ENCODE measurements at places on chromosomes 1 and 21.

DNA sequence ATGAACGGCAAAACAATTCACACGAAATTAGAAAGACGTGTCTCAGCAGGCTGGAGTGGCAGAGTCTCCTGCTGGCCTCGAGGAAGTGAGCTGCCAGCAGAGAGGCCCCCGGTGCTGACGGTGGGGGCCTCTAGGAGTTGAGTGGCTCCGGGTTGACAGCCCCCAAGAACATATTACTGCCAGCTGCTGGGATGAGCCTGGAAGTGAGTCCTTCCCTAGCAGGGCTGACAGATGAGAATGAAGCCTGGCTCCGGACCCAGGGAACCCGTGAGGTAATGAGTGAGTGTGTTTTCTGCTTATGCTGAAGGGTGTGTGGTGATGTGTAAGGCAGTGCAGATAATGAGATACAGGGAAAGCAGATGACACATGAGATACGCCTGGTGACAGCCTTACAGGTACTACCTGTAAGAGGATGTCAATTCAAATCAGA lies 23.5 kb upstream of the LRRC47 start:
- DNase-seq = no peak

DNA sequence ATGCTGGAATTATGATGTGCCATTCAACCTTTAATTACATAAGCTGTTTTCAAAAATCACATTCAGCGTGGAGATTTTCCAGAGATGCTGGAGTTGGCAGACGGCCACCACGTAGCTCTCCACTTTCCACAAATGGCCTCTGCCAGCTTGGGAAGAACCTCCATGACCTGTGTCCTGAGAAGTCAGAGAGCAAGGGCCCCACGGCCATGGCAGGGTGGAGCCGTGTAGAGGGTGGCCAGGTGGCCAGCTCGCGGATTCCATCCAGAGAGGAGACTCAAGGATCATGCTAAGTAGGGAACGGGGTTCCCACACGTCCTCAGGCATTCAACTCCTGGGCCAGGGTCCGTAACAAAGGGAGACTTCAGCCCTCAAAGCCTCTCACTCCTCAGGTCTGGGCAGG lies 1.3 kb upstream of the GALE start:
- no peak for DNase-seq

- no peak for DNase-seq
Measured at GRCh38 chr1:160522622-160523345, at the start of gene SLAMF6. Gene SLAMF6 (minus strand): TSS chr1:160523255. CDS start chr1:160523192, 63 bp downstream.

GRCh38 chr1:117611894-117612483 lies 6.1 kb downstream of the TENT5C start:
- no peak for DNase-seq

- no peak for DNase-seq
Measured at GRCh38 chr1:6796095-6796494, 10.8 kb downstream of the CAMTA1 start.

DNA sequence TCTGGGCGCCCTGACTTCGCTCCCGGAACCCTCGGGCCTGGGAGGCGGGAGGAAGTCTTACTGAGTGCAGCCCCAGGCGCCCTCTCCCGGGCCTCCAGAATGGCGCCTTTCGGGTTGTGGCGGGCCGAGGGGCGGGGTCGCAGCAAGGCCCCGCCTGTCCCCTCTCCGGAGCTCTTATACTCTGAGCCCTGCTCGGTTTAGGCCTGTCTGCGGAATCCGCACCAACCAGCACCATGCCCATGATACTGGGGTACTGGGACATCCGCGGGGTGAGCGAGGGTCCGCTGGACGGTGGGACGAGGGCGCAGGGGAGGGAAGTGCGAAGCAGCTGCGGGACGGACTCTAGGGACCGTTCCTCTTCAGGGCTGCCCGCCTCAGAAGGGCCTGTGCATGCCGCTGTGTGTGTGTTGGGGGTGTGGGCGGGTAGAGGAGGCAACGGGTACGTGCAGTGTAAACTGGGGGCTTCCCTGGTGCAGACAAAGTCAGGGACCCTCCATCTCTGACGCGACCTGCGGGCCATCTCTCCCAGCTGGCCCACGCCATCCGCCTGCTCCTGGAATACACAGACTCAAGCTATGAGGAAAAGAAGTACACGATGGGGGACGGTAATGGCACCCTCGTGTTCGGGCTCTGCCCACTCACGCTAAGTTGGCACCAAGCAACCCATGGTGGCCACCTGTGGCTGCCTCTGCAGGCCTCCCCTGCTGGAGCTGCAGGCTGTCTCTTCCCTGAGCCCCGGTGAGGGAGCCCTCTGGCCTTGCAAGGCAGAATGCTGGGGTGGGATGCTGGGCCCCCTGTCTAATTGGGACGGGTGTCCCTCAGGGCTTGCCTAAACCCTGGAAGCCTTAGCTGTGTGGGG lies at the start of gene GSTM1:
Gene GSTM1, plus strand, starts transcription at position 177 of the 859 bp plus-strand sequence. Its CDS starts 57 bp downstream, at position 234.
- no peak for DNase-seq

DNA sequence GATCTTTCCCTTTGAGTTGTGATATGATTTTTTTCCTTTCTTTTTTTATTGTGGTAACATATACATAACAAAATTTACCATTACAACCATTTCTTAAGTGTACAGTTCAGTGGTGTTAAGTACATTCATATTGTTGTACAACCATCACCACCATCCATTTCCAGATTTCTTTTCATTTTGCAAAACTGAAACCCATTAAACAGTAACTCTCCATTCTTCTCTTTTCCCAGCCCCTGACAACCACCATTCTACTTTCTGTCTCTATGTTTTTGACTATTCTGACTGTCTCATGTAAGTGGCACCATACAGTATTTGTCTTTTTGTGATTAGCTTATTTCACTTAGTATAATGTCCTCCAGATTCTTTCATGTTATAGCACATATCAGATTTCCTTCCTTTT lies 30.3 kb downstream of the CEP350 start:
- no peak for DNase-seq

GRCh38 chr1:203744075-203744972 lies 20.7 kb upstream of the LAX1 start:
- DNase-seq = no peak

GRCh38 chr21:28540514-28540913 lies 452.2 kb downstream of the LTN1 start:
- DNase-seq = no peak

- DNase-seq = no peak
Measured at GRCh38 chr1:229186373-229187056, 84.4 kb upstream of the RAB4A start.

DNA sequence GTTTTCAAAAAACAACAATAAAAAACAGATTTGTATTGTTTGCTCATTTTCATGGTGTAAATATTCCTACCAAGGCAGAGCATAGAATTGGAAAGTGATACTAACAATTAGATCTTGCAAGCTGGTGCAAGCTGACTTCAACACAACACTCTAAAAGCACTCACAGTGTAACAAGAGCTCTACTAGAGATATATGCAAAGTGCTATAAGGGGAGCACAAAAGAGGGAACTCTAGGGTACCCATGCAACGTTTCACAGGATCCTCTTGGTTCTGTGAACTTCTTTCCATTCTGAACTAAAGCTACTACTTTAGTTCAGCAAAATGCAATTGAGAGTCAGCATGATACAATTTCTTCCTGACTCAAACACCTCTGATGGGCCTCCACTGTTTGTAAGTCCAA lies 78.3 kb downstream of the ATP1B1 start:
- DNase-seq = no peak

DNA sequence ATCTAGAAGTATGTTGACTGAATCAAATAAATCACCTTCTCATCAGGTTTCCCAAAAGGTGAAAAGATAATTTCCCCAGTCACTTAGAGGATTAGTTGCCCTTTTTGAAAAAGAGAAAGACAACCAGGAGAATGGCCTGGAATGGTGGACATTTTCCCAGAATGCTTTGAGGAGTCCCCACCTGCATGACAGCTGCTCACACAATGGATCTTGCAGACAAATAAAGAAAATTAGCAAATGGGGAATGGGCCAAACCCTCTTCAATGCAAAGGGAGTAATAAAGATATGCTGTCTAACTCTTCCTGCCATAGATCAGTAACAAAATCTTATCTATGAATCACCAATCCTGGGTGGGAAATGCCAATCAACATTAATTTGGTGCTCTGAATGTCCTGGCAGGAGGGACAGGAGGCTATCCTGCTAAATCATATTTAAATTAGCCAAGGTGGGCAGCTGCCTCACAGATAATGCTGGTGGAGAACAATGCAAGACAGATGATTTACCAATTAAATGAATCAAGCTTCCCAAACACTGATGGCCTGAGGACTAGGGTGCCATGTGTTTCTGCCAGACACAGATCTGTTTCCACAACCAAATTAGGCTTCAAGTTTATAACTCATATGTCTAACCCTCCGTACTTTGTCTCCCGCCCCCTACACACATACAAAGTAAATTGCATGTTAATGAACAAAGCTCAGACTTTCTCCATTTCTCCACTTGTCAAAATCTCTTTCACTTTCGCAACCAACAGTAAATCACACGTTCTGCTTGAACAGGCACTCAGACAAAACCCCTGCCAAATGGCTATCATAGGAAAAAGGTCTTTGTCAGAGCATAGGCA lies 488.0 kb upstream of the PLXNA2 start:
- no peak for DNase-seq

DNA sequence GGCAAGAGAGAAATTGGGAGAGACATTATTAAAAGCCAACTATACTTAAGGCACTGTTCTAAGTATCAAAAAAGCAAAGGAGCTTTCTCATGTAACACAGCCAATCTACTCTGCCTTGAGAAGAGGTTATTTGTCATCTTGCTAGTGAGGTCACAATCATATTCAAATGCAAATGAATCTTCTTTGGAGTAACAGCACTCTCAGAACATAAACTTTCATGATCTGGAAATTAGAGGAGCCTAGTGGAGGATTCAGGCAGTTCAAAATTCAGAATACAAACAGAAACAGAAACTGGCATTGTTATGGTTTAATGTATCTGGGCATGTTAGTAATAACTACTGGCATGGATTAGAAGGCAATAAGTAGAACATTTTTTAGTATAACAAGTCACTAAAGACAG lies 57.4 kb downstream of the ARID4B start:
- DNase-seq = no peak

DNA sequence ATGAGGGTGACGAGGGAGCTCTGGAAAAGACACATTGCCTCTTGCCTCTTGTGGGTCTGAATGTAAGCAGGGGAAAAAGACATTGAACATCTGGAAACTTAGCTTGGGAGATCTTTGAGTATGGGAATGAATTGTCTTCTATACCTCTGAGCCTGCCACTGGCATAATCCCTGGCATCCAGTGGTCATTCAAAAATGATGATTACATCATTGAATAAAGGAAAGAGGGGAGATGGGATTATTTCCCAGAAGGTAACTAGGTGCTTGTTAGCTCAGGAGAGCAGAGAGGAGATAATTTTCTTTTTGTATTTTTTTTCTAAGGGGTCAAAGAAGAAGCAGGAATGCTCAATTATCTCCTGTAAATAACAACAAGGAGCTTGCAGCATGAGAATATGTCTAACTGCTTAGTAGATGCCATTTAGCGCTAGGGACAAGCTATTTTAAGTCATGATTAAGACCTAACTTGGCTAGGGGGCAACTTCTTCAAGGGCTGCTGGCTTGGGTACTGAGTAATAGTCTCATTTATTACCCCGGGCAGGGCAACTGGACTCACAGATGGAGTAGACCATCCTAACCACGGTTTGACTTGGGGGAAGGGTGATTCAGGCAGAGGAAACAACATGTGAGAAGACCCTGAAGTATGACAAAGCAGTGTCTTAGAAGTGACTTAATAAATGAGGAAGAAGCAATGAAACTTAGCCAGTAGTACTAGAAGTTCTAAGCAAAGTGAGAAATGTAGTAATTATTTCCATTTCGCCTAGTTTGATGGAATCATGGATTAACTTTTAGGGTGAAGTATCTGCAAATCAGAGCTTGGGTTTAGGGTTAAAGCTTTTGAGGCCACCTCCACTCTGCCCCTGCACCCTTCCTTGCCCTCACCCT lies 11.0 kb upstream of the XCL2 start:
- DNase-seq = no peak

DNA sequence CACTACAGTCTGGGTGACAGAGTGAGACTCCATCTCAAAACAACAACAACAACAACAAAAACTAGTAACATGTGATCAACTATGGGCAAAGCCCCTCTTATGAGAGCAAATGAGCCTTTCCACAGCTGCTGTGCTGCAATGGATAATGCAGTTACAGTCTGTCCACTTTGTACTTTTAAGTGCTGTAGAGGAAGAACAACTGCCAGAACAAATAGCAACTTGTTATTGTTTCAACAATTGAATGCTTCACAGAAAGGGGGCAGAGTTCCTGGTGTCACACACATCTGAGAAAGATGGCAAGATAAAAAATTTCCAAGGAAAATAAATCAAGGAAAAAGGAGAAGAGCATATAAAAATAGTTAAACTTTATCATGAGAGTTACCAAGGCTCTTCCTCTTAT lies 243.6 kb upstream of the DMRTA2 start:
- no peak for DNase-seq

DNA sequence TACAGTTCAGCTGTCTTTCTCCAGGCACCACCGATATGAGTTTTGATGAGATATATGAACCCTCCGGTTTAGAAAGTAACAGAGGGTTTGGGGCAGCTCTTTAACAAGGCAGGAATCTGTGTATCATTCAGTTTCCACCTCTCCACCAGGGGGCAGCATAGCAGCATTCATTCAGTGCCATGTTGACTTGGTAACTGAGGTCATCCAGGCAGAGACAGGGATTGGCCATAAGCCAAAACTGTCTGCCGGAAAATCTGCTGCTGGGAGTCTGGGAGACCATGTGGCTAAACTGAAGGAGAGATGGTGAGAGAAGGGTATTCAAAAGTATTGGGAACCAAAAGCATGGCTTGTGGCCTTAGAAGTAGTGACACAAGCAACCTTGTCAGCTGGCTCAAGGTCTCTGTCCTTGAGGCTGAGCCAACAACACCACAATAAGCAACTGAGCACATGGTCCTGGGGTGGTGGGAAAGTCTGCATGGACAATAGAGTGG lies 98.5 kb downstream of the LMX1A start:
- no peak for DNase-seq

DNA sequence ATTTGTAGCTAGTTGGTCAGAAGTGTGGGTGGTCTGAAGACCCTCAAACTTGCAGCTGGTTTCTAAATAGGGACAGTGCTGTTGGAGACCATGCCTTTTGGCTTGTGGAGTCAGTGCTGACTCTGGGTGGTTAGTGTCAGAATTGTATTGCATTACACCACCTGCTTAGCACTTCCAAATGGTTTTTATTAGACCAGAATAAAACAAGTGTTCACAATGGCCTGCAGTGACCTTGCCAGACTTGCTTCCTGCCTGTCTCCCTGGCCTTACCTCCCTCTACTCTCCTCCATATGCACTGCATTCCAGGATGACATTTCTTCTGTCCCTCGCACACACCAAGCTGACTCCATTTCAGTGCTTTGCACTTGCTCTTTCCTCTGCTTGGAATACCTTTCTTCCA lies 72.7 kb upstream of the CNIH3 start:
- DNase-seq = no peak

DNA sequence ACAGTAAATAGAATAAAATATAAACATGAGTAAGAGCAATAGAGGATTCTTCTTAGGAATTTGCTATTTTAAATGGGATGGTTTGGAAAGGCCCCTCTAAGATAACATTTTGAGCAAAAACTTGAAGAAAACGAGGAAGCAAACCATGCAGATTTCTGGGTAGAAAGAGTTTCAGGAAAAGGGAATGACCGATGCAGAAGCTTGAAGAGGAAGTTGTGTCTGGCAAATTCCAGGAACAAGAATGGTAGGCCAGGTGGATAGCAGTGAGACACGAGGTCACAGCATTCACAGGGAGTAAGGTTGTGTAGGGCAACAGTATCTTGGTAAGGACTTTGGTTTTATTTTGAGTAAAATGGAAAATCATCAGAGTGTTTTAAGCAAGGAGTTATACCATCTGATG lies 108.9 kb downstream of the PEX14 start:
- DNase-seq = no peak

- no peak for DNase-seq
Measured at GRCh38 chr1:17676387-17677060, 78.6 kb upstream of the ACTL8 start.
